ENCODE measurements at places on chromosomes 7 and 10. TPM values are rescaled to one million over a fixed set of nuclear protein-coding genes. Genes with fewer than 3 reads are reported as not detected.

- no peak for DNase-seq
Observed at GRCh38 chr10:88833723-88834122, 17.9 kb downstream of the ANKRD22 start.

GRCh38 chr7:72492461-72493065, 80.4 kb upstream of the CALN1 start:
- no peak for DNase-seq

DNA sequence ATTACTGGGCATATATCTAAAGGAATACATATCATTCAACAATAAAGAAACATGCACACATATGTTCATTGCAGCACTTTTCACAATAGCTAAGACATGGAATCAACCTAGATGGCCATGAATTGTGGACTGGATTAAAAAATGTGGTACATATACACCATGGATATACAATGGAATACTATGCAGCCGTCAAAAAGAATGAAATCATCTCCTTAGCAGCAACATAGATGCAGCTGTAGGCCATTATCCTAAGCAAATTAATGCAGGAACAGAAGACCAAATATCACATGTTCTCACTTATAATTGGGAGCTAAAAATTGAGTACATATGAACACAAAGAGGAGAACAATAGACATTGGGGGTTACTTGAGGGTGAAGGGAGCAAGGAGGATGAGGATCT, 175.6 kb downstream of the POLR1F start:
- DNase-seq: no peak

DNA sequence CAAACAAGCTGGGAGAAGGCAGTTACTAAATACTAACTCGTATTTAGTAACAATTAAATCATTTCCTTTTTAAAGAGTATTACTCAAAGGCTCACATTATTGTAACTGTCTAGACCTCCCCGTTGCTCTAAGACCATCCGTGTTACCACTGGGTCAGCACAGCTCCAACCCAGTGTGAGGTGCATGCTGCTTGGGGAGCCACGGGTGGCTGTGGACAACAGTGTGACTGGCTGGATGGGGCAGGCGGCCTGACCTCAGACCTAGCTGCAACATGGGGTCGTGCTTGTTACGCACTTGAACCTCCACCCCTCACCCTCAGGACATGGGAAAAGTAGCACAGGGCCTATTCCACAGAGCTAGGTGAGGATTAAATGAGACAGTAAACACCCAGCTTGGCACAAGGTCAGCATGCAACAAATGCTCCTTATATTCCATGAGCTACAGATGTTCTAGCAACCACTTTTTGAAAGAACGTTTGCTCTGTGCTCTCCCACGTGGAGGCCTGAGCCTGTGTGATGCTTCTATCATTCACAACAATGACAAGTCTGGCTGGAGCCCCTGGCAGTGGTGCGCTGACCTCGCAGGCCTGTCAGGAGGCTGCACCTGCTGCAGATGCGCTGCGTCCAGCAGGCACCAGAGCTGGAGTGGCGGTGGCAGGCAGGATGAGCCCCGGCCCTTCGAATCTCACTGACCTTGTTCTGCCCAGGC, 135.7 kb downstream of the PKD1L1 start:
- DNase-seq: no peak

ENKUR gene
- 0.25 TPM for total RNA-seq

CREB5 gene
- 13.6 TPM for total RNA-seq

All from mesothelial cell of epicardium (in vitro differentiated cells).